ENCODE measurements at places on chromosomes 4 and X.
A peak's percentile ranks its signal among the peaks of the same experiment; 100 is the strongest.

- no peak for DNase-seq
Measured at GRCh38 chrX:133213117-133213516, 5.0 kb downstream of the TFDP3 start.

GRCh38 chr4:48127682-48128404 lies 6.2 kb downstream of the TXK start:
- peak; percentile 62 for DNase-seq

- no peak for DNase-seq
Measured at GRCh38 chr4:7323872-7324650, 110.7 kb downstream of the PSAPL1 start.

- no peak for DNase-seq
Measured at GRCh38 chrX:41875142-41875541, 48.2 kb downstream of the CASK start.

DNA sequence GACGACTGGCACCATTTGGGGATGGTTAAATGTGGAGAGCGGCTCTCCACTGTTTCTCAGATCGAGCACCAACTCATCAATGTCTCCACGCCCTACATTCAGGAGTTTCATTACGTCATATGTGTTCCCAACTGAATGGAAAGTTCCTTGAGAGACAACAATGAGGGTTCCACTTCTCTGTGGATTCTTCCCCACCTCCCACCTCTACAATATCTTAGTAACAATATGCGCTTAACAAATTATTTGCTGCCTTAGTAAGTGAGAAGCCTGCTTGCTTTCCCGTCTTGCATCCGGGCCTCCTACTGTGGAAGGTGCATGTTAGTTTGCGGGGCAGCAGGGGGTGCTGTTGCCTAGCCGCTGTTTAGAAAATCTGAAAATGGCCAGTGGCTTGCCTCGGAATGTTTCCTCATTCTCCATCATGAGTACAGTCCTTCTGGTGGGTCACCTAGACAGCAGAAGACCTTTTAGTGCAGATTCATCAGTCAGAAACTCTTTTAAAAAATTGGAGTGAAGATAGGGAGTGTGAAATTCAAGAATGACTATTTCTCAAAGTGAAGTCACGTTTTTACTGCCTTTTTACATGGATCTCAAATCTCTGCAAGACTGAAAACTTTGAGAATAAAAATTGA lies 55.7 kb downstream of the PHOX2B start:
- peak; percentile 27 for DNase-seq

DNA sequence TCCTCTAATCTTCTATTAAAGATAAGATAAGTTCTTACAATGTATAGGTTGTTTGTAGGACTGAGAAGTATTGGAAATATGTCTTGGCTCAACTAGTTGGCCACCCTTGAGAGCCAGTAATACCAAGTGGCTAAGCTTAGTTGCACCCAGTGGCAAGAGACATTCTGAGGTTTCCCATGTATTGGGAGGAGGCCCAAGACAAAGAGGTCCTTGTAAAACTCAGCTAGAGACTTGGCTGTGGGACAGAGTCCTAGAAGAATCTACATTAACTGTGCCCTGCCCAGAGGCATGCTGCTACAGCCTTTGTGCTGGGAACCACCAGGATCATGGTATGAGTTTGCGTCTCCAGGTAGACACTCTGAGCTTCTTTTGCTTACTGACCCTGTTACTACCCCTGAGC lies 41.9 kb upstream of the SLC4A4 start:
- no peak for DNase-seq

- no peak for DNase-seq
Measured at GRCh38 chr4:187209921-187210613, 486.4 kb upstream of the FAT1 start.

DNA sequence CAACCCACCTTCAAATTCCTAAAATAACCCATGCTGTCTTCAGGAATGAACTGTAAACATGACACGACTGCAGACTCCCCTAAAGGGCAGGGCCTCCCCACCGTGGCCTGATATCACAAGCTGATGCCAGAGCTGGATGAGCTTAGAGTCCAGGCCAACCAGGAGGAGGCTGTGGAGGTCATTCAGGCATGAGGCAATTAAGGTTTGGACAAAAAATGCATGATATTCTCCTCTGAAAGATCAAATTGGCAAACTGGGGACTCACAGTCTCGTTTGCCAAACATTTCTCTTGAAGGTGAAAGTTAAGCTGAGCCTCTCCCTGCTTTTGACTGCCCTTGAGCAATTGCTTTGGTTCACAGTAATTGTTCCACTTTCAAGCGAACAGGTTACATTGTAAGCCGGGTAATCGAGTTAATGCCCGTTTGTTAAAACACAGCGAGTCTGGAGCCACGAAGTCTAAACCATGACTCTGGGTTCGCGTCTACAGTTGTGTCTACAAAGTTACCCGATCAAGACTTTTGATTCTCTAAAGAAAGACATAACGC lies 105.6 kb downstream of the ENPP6 start:
- DNase-seq = no peak

- no peak for DNase-seq
Measured at GRCh38 chr4:138037696-138038095, 204.5 kb downstream of the SLC7A11 start.

DNA sequence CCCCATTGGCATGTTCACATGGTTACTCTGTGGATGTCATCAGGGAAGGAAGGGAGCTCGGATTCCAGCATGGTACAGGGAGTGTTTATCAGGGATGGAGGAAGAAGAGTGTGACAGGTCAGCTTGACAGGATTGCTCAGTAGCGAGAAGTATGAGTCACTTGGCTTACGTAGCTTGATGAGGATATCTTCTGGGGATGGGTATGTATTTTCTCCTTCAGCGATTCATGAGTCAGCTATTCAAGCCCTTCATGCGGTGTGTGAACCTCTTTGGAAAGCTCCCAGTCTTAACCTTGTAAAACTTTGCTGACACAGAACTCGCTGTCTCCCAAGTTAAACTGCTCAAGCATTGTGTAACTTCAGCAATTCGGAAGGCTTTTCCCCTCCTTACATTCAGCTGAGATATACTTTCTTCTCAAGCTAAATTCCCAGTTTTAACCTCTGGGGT lies 275.4 kb downstream of the ARHGAP10 start:
- no peak for DNase-seq

DNA sequence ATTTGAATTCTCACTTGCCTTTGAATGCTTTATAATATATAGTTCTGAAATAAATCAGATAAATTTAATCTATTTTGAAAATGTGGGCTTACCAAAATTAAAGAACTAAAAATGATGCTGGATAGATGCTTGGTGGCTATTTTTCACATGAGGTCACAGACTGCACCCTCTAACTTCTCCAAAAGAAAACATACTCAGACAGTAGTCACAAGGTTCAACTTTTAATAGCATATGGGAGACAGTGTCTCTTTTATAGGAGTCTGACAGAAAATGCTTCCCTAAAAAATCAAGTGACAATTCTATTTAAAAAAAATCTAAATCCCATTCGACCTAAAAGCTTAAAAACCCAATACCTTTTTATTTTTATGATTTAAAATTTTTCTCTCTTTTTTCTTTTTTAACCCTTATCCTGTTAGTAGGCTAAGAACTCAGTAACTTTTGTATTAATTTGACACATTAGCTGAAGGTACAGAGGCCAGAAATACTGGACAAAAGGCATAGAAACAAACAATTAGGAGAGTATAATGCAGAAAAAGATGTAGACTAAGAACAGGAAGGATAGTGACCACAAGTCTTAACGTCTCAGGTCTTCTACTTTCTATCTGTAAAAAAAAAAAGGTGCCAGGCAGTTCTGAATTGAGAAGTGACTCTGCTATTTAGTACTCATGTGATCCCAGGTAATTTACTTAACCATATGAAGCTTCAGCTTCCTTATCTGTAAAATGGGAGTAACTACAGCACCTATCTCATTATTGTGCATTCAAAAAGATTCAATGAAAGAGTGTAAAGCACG lies 7.6 kb downstream of the TIGD4 start:
- DNase-seq = no peak

DNA sequence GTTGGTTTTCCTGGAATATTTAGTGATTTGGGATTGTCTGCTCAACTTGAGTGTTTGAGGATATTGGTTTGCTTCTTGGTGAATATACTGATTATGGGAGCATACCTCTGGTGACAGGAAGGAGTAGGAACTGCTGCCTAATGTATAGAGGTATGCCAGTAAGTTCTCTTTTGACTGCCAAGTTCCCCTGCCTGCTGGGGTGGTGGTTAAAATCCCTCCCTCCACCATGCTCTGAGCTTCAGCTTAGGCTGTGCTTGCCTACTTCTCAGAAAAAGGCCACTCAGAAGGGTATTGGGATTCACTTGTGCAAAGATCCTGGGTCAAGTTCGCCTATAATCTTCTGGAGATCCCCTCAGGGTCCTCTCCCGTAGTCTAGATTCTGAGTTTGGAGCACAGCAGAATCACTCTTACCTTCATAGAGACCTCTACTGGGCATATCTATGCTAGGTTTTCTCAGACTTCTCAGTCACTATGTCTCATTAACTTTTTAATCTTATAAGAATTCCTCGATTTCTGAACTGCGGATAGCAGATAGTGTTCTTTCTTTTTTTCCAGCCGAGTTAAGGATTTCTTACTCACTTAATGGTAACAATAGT lies 44.7 kb upstream of the DCK start:
- no peak for DNase-seq

GRCh38 chrX:10111364-10112148 lies 45.2 kb upstream of the CLCN4 start:
- DNase-seq = peak; percentile 33

DNA sequence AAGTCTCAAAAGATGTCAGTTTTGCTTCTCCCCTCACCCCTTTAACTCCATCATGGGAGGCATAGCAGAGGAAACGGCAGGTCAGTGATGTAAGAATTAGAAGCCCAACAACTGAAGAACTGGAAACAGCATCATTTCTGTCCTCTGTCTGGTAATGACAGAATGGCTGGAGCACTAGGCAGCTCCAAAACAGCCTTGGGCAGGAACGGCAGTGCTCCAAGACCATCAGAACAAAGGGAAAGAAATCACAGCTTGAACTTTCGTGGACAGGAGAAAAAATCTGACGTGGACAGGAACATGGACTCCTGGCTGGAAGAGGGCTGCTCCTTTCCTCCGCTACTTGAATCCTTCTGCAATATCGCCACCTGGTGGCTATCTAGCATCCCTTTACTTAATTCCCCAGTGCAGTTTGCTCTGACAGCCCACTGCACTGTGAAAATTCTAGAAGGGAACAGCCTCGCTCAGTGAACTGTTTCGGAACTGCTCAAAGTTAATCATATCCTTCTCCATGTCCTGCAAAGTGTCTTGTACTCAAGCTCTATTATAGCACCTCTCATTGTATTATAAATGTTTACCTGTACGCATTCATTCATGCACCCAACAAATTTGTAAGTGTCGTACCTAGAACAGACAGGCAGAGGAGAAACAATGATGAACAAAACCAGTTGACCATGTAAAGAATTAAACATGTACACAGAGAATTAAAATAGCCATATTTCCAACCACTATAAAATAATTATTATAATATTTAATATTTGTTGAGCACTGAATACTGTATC lies 20.4 kb downstream of the SLC25A53 start:
- DNase-seq = peak; percentile 53

DNA sequence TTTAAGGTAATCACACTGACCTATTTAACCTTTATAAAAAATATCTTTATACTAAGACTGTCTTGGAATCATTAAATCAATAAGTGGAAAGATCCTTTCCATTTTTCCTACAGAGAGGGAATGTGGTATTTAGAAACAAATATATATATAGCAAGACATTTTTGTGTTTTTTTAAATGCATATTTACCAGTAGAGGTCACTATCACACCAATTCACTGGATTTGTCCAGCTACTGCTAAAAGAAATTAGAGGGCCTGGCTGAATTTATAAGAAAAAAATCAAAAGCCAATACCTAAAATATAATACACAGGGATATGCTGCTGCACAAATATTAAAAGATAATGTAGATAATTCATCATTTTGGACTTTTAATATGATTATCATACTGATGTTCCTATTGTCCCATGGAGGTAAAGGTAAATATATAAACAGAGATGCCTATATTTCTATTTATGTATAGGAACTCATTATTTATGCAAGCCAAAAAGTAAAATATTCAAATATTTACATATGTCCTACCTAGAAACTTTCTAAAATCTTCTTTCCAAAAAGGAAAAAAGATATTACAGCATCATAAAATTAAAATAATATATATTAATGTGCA lies 69.5 kb downstream of the PDE5A start:
- DNase-seq = no peak

- no peak for DNase-seq
Measured at GRCh38 chr4:172143605-172144314, 330.6 kb downstream of the GALNTL6 start.

Data from stimulated activated CD4-positive, alpha-beta T cell treated with anti-CD3 and anti-CD28 coated beads, Interleukin-2, amount 100 ng/mL, for 48 hours (primary cell).